ENCODE measurements at places on chromosomes 5 and 9.

GRCh38 chr5:67770431-67771025 is 445.0 kb upstream of the PIK3R1 start:
- DNase-seq: no peak

DNA sequence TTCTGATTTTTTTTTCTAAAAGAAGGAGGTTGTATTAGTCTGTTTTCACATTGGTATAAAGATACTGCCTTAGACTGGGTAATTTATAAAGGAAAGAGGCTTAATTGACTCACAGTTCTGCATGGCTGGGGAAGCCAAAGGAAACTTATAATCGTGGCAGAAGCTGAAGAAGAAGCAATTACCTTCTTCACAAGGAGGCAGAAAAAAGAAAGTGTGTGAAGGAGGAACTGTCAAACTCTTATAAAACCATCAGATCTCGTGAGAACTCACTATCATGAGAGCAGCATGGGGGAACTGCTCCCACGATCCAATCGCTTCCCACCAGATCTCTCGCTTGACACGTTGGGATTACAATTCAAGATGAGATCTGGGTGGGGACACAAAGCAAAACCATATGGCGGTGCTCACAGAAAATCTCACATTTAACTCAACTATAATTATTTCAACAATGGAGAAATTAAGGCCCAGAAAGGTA is 27.1 kb downstream of the DPYSL3 start:
- DNase-seq: no peak

GRCh38 chr5:165906871-165907270 is 2384.6 kb upstream of the WWC1 start:
- no peak for DNase-seq

DNA sequence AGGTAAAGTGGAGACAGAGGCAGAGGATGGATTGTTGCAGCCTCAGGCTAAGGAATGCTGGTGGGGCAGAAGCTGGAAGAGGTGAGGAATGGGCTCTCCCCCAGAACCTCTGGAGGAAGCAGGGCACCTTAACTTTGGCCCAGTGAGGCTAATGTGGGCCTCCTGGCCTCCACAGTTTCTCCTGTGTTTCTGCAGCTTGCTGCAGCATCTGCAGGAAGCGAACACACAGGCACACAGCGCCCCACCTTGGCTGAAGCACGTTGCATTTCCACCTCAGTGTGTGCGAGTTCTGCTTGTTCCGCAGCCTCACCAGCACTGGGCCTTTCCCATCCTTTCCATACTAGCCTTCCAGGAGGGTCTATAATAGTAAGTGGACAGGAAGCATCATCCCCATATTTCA is 27.2 kb upstream of the ASS1 start:
- DNase-seq: no peak

DNA sequence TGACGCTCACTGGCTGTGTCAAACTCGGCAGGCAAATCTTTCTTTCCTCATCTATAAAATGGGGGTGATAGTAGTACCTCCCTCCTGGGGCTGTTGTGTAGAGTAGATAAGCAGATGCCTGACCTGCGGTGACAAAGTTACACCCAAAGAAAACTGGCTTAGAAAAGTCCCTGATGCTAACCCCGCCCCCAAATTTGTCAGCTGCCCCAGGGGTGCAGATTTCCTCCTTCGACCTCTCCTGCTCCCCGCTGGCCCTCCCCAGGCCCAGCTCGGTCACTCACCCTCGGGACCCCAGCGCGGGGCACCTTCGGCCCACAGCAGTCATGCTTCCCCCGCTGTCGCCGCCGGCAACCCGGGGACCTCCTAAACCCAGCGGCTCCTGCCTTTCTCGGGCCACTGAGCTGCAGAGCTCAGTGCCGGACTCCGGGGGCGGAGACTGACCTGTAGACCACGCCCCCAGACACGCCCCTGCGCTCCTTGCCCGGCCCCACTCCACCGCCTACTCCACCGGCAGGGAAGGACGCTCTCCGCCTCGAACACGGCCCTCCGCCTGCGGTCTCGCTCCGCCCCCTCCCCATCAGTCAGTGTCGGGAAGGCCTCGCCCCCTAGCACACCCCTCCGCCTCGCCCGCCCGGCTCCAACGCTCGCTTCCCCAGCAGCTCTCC is 7.4 kb downstream of the SH2D3C start:
- peak; percentile 84 for DNase-seq

- no peak for DNase-seq
These were observed 20.0 kb downstream of the MORN5 start for GRCh38 chr9:122179690-122180074.

DNA sequence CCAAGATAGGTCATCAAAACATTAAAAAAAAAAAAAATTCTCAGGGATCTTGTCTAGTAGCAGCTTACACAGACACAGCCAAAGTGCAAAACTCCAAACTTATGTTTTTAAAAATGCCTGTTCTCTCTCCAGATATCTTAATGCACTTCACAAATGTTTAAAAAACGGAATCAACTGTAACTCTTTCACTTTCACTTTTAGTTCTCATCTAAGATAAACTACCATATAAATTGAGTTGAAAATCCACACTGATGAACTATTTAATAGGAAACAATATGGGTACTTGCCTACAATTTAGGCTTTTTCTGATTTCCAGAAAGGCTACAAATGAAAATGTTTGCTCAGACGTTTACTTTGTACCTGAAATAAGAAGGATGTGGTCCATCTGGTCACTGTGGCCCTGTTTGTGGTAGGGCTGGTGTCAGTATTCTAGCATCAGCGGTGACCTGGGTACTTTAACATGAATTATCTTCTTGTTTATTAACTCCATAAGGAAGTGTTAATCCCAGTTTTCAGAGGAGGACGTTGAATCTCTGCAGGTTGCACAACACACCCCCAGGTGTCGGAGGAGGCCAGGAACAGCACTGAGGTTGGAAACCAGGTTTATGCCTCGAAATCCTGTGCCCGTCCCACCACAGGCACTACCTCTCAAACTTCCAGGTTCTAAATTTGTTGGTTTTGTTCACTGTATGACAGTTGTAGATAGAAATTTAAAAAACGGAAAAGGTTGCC is 13.3 kb upstream of the LPCAT1 start:
- DNase-seq: no peak

GRCh38 chr5:36570301-36571095 is 35.9 kb upstream of the SLC1A3 start:
- no peak for DNase-seq

DNA sequence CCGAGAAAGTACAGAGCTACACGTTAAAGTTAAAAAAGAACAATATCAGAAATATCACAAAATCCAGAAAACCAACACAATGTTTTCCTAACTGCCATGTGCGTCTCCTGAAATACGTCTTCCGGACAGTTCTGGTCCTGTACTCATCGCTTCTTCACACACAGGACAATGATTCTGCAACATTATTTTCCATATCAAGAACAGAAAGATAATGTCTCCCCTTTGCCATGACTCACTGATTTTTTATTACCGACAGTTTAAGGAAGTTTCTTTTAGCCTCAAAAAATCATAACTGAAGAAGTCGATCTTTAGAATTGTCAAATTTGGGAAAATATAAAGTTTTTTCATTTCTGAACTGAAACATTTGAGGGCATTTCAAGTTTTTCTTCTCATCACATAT is 2.5 kb downstream of the TBC1D9B start:
- DNase-seq: no peak

- no peak for DNase-seq
These were observed 36.5 kb downstream of the KIF2A start for GRCh38 chr5:62342476-62342837.

- DNase-seq: no peak
These were observed 254.1 kb downstream of the PJA2 start for GRCh38 chr5:109155625-109156024.

GRCh38 chr9:113131689-113132151 is 19.1 kb upstream of the SLC31A2 start:
- no peak for DNase-seq

- DNase-seq: no peak
These were observed 8.3 kb downstream of the HDHD3 start for GRCh38 chr9:113368348-113368981.

DNA sequence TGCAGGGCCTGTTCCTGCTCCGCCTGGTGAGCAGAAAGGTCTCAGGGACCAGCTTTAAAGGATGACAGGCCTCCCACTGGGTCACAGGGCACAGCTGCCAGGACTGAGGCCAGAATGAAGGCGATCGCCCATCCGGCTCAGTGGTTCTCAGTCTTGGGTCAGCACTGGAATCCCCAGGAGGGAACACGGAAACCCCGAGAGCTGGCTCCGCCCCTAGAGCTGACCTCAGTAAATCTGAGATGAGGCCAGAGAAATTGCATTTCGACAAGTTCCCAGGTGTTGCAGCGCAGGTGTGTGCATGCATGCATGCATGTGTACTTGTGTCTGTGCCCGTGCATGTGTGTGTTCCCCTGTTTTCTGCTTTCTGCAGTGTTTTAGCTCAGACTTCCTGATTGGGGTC is 47.2 kb upstream of the KCNMB1 start:
- no peak for DNase-seq

DNA sequence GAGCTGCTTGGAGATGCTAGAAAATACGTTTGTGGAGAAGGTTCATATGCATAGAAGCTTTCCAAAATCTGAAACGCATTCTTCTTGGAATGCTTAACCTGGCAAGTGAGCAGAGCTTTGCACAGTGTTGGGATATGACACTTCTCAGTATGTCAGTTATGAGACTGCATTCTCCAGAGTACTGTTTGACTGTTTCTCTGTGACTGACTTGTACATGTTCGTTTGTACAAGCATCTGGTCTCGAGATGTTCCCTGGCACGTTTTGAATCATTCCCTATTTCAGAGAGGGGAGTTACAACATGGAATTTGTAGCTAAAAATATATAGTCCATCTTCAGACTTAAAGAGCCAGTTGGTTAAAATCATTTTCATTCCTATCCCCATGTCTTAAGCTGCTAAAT is 272.4 kb downstream of the ARRDC3 start:
- DNase-seq: no peak

DNA sequence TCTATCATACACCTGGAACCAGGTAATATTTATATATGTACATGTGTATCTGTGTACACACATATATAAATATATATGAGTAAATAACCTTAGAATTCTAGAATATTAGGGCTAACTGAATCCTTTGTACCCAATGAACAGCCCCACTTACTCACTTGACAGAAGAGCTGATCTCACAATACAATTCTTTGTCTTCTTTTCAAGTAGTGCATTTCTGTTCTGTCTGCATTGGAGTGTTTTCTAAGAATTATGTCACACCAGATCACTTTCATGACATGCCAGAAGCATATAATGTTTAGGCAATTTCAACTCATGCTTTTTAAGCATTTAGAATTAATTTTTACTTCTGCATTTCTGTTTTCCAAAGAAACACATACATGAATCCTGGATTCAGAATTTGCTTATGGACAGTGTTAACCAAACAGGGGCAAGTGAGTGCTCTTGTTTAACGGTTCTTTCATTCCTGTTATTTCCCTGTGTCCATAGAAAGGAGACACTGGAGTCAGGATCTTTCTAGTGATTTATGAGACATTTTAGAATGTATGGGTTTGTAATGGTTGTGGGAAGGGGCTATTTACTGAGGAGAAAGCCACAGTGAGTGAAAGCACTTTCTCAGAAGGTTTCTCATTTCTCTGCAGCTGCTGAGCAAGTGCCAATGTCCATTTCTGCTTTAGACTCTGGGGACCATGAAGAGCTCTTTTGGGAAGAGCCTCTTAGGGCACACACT is 123.2 kb downstream of the RMI1 start:
- DNase-seq: no peak

GRCh38 chr5:31375999-31376720 is 155.7 kb downstream of the DROSHA start:
- no peak for DNase-seq

DNA sequence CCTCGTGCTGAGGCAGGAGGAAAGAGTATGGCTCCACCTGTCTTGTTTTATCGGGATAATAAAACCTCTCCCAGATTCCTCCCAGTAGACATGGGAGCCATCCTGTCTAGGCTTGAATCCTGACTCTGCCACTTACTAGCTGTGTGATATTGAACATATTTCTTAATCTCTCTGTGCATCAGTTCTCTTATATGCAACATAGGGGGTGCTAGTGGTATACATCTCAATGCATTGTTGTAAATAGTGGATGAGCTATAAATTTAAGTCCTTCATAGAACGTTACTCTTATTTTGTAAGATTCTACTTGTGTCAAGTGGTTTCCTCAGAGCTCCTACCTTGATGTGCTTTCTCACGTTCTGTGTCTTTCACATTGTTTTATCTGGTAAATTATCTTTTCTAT is 417.7 kb upstream of the POU5F2 start:
- DNase-seq: no peak

DNA sequence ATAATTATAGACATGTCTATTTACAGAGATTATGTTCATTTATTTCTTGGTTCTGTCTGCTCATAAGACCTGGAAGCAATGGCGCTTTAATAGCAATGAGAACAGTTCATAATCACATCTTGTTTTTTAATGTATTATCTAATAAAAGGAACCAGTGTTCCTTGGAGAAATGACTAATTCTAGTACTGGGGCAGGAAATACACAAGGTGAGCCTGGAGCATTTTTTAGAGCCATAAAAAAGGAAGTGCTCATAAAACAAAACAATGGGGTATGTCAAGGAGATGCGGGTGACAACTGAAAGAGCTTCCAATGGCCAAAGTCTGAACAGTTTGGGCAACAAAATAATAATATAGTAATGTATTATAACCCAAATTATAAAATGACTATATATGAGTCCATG is 531.9 kb upstream of the CHD1 start:
- DNase-seq: no peak

DNA sequence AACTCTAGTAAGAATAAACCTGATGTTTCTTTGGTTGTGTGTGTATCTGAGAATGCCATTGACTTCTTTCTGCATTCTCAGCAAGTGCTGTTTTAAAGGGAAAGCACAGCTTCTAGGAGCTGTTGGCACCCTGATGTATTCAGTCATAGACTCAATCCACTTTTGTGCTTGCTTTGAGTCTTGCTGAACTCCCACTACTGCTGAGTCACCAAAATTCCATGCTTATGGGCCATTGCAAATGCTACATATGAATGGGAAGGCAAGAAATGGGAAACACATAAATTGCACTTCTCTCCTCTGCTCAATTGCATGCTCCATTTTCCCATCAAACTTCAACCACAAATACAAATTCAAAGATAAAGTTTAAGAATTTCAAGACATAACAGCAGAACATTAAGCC is 9.8 kb upstream of the FTMT start:
- no peak for DNase-seq

DNA sequence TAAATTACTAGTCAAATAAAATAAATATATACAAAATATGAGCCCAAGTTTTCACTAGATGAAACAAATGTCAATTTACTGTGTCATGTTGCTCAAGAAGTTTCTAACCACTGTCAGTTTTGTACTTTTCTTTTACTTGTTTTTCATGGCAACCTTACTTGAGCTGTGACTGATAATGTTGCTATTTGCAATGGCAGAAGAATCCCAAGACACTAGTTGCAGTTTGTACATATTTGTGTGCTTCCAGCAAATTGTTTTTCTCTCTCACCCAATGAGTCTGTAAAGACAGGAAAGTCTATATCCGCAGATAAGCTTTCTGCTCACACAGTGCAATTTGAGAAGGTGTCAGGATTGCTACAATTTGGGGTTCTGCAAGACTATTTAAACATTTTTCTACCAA is 338.6 kb upstream of the PCSK5 start:
- no peak for DNase-seq
